ENCODE measurements at places on chromosomes 2 and 18.

DNA sequence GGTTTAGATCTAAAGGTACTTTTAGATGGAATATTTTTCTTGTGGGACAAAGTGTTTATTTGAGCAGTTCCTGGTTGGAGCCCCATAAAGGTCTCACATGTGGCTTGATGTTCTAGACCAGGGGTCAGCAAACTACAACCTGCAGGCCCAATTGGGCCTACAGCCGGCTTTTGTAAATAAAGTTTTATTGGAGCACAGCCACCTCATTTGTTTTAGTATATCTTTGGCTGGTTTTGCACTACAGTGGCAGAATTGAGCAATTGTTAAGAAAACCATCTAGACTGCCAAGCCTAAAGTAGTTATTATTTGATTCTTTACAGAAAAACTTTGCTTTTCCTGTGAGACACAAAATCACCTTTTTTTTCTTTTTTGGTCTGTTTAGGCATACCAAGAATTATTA lies 41.6 kb downstream of the NDC80 start:
- DNase-seq, result no peak

DNA sequence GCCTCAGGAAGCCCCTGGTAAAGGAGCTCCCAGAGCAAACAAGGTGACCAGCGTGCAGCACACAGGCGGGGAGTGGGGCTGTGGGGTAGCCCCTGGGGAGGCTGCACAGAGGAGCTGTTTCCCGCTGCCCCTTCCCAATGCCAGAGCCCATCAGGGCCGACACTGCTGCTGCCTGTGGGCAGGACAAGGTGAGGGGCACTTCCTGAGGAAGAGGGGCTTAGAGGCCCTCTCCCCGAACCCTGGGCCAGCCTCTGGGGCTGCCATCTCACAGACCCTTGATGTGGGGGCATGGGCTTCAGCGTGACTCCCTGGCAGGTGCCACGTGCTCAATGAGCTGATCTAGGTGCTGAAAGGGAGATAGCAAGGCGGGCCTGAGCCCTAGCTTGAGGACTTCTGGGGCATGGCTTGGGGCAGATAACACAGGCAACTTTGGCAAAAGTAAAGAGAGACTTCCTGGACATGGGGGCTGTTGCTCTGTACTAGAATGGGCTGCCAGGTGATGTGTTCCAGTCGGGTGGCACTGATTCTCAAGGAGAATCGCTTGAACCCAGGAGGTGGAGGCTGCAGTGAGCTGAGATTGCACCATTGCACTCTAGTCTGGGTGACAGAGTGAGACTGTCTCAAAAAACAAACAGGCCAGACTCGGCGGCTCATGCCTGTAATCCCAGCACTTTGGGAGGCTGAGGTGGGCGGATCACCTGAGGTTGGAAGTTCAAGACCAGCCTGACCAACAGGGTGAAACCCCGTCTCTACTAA lies 9.9 kb upstream of the KLF11 start:
- no peak for DNase-seq

DNA sequence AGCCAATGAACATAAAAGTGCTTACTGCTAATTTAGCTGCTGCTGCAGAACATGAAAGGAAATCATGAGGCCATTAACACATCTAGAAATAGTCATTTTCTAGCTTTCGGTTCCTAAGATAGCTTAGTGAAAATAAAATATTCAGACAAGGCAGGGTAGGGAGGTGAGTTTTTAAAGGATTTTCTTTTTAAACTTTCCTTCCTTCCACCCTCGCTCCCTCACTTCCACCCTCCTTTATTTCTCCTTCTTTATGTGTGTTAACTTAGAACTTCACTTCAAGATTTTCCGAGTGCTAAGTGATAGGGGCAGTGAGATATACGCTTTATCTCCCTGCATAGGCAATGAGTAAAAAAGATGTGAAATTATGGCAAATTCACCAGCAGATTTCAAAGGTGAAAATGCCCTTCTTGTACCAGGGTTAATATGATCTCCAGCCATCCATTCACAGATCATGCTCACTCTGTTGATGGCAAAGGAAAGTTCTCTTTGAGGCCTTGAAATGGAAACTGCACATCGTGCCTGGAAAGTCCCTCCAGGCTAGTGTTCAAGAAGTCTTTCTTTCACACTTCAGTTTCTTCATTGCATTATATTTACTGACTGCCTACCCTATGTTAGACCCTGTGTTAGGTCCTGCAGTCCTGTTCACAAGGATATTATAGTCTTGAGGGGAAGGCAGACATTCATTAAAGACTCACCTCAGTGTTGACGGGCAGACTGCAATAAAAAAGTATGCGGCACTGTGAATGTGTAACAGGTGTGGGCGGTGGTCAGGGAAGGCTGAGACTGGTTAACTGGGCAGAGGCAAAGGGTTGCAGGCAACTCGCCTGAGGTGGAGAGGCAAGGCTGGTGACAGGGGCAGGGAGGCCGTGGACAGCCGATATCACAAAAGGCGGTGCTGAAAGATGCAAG lies 200.8 kb downstream of the PLCL1 start:
- DNase-seq, result no peak

DNA sequence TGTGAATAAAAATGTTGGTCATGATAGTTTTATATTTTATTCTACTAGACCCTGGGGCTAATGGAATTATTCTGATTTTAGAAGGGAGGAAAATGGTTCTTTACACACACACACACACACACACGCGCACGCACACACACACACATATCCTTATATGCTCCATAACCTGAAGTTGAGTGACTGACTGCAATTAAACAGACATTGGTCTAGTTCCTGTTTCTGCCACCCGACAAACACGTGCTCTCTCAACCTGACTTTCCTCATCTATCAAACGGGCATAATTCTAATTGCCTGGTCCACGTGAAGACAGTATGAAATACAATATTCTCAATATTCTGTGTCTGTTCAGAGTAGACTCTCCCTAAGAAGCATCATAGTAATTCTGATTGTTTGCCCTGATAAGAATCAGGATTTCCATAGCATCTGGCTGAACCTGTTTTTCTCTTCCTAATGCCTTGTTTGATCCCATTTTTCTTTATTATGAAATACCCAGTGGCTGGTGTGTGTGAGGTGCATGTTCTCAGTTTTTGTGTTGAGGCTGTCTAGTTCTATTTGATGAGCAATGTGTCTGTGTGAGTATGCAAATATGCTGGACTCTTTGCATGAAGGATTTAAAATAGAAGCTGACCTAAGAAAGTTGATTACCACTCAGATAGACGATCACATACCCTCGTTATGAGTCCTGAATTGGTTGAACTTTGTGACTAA lies 51.0 kb downstream of the SETBP1 start:
- DNase-seq, result no peak

DNA sequence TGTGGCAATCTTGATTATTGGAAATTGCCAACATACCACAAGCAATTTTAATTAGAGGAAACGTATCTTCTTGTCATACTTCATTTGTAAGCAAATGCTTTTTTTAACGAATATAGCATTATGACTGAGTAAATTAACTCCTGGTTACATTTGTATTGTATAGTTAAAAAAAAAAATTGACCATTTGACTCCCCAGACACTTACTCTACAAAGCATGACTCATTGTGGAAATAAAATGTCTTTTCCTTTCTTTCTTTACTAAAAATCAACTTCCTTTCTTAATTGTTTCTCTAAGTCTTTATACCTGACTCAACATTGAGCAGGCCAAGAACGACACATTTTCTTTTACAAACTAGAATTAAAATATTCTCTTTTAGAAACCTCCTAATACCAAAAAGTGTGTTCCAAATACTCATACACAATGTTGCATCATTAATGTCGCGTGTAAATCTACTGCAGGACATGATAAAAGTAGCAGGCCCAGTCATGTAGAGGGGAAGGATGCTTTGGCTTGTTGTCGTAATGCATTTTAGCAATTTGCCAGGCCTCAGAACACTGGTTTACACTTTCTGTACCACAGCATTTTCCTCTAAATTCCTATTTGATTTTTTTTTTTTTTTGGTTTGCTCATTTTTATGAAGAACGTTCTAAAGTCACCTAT lies 349.6 kb upstream of the KCNH7 start:
- no peak for DNase-seq

- DNase-seq, result no peak
Observed at GRCh38 chr2:71484354-71484753, 31.0 kb downstream of the DYSF start.

- DNase-seq, result no peak
Observed at GRCh38 chr18:29084120-29084519, 907.2 kb upstream of the CDH2 start.

DNA sequence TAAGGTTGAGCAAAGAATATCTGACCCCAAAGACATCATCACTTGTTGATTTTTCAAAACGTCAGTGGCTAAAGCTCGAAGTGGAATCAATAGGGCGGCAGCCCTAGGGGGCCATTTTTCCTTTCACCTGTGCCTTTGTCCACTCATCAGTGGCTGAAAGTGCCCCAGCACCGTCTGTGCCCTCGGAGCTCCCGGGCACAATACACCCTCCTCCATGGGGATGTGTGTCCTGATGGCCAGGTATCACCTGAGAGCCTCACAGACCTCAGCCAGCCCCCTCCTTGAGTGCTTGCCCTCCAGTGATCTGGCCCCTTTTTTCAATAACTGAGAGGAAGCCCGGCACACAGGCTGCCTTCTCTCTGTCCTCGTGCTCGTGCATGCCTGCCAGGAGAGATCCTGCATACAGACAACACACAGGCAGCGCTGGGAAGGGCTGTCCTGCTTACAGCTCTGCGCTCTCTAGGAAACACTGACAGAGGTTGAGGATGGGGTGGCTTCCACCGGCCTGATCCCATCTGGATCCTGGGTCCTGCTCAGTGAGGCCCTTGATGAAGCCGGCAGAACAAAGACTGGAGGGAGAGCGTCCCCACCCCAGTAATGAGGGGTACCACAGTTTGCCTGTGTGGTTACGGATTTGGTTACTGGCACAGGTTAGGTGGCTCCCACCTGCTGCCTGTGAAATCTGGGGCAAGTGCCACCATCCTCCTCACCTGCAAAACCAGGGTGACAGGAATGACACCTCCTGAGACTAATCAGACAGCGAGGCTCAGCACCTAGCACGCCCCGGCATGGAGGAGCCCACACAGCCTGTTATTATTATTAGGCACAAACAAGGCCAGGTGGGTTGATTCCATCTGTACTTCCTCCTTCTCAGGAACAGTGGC lies 197.5 kb upstream of the RAB6C start:
- DNase-seq, result no peak

DNA sequence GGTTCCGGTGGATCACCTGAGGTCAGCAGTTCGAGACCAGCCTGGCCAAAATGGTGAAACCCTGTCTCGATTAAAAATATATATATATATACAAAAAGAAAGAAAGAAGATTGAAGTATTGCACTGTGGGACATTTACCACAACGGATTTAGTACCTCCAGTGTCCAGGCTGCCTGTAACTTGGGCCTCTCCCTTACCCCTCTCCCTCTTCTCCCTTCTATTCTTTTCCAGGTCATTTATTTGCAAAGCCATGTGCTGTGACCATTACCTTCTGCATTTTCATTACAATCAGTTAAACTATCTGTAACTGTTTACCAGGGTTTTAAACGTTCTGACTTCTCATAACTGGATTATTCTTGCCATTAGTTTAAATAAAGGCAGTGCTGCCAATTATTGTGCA lies 400.9 kb upstream of the ZNF804A start:
- DNase-seq, result no peak

DNA sequence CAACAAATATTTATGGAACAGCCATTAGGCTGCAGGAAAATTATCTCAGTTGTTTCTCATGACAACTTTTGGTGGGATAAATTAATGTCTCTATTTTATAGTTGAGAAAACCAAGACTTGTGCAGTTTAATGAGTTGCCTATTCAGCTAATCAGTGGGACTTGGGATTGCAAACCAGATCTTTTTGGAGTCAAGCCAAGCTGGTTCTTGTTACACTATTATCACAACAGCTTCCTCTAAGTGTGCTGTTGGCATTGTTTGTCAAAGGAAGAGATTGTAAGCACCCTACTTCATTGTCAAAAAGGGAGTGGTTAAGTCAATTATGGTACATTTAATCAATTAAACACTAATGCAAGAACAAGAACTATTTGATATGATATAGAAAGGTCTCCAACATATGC lies 119.2 kb downstream of the PAX3 start:
- DNase-seq, result no peak

DNA sequence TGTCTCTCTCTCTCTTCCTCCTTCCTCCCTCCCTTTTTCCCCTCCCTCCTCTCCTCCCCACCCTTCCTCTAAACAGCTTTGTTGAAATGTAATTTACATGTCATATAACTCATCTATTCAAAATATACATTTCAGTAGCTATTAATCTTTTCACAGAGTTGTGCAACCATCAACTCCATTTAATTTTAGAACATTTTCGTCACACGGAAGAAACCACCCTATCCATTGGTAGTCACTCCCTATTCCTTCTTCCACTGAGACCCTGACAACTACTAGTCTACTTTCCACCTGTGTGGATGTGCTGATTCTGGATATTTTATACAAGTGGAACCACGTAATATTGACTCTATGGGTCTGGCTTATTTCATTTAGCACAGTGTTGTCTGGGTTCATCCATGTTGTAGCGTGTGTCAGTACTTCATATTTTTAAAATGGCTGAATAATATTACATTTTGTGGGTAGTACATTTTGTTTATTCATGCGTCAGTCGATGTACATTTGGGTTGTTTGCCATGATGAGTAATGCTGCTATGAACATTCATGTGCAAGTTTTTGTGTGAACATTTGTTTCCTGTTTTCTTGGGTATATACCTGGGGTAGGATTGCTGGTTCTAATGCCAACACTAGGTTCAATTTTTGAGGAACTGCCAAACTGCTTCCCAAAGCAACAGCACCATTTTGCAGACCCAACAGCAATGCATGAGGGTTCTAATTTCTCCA lies 100.1 kb upstream of the GCFC2 start:
- DNase-seq, result no peak

GRCh38 chr2:96108151-96108540 lies 8.2 kb downstream of the ADRA2B start:
- DNase-seq, result no peak

DNA sequence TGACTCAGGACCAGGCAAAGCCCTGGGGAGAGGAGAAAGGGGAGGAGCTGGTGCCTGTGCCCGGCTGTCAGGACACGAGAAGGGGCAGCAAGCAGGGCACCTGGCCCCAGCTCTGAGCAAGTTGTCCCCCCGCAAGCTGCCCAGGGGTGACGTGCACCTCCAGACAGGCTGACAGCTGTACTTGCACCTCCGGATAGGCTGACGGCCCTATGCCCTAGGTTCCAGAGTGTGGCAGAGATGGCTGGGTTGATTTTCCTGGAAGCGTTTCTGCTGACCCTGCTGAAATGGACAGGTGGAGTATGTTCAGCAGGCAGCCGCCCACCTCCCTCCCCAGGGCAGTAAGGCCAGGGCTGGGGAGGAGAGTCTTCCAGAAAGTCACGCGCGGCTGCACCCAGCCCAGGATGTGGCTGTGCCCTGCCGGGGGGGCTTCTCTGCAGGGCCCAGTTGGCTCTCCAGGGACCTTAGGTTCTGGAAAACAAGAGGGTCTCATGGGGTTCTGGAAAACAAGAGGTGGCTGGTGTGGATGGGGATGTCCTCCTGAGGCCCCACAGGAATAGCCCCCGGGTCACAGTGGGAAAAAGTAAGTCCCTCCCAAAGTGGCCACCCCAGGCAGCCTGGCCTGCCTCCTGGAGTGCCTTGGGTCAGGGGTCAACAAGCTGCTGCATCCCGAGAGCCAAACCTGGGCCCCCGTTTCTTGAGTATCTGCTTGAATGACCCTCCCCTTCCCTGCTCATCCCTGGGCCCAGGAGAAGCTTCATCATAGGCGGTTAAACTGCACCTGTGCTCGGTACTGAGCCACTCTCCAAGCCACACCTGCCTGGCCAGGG lies 71.4 kb upstream of the OTOS start:
- DNase-seq, result no peak
